Stomach (tissue), 19 donors: ENCODE measurements at places on chromosomes 4 and X. TPM values are rescaled to one million over a fixed set of nuclear protein-coding genes. Genes with fewer than 3 reads are reported as not detected.
A peak's percentile ranks its signal among the peaks of the same experiment; 100 is the strongest.

- H3K27ac ChIP-seq = no peak overlapping the region
- no peaks in the 10 kb centered on the region for H3K27me3 ChIP-seq
- H3K4me1 ChIP-seq = no peaks in the 10 kb centered on the region
- H3K4me3 ChIP-seq = no peak overlapping the region
- no peak for DNase-seq
- H3K36me3 ChIP-seq = no peaks in the 10 kb centered on the region
These were observed 219.9 kb downstream of the CCNG2 start for GRCh38 chr4:77376788-77377460.

GRCh38 chrX:116357329-116357728 lies 79.1 kb upstream of the SLC6A14 start:
- H3K4me1 ChIP-seq = no peaks in the 10 kb centered on the region
- no peaks in the 10 kb centered on the region for H3K27me3 ChIP-seq
- H3K4me3 ChIP-seq = no peak overlapping the region
- H3K36me3 ChIP-seq = no peaks in the 10 kb centered on the region
- DNase-seq = no peak
- no peak overlapping the region for H3K27ac ChIP-seq

DNA sequence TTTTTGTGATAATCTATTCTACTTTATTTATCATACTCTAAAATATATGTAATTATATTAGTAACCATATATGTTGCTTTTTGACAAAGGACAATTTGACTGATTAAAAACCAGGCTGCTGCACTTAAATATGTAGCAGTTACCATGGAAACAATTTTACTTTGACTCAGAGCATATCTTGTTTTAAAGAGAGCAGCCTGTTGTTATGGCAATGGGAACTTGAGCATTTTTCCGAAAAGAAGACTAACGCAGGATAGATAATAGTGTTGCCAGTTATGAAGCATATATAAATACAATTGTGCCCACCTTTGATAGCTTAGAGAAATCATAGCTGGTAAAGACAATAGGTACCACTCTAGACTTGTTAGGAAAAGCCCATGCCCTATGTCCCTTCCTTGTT lies 283.0 kb downstream of the GASK1B start:
- H3K36me3 ChIP-seq = no peaks in the 10 kb centered on the region
- no peak for DNase-seq
- H3K4me1 ChIP-seq = no peaks in the 10 kb centered on the region
- H3K27ac ChIP-seq = no peak overlapping the region
- H3K4me3 ChIP-seq = no peak overlapping the region

DNA sequence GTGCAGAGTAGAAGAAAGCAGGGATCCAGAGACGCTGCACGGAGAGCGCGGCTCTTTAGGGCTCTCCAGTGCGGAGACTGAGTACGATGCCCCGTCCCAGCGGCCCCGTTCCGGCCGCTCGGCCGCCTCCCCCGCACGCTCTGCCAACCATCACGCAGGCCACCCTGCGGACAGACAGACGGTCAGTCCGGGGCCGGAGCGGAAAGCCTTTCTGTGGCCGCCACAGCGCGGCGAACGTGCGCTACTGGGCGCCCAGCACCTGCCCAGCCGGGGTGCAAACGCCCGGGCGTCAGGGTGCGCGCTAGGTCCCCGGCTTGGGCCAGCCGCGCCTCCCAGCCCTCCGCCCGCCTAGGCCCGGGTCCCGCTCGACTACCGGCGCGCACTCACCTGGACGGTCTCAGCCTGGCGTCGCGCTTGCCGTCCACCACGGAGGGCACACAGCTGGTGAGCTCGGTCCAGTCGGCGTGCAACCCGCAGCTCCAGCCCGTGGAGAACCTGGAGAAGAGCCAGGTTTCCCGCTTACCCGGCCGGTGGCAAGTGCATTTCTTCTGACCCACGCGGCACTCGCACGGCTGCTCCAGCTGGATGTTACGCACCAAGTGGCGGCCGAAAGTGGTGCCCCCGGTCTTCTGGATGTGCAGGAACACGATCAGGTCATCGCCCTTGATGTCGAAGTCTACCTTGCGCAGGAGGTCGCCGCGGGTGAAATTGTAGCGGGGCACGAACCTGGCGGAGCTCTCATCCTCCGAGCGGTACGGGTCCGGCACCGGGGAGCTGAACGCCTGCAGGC lies 1.8 kb downstream of the HS6ST2 start:
- no peak overlapping the region for H3K27ac ChIP-seq
- H3K27me3 ChIP-seq = no peaks in the 10 kb centered on the region
- peak overlapping the region; percentile 42 for H3K4me3 ChIP-seq
- no peak for DNase-seq

- H3K27ac ChIP-seq = no peak overlapping the region
- no peak for DNase-seq
- H3K27me3 ChIP-seq = no peaks in the 10 kb centered on the region
- H3K36me3 ChIP-seq = no peaks in the 10 kb centered on the region
These were observed 523.1 kb downstream of the INPP4B start for GRCh38 chr4:142322996-142323395.

DNA sequence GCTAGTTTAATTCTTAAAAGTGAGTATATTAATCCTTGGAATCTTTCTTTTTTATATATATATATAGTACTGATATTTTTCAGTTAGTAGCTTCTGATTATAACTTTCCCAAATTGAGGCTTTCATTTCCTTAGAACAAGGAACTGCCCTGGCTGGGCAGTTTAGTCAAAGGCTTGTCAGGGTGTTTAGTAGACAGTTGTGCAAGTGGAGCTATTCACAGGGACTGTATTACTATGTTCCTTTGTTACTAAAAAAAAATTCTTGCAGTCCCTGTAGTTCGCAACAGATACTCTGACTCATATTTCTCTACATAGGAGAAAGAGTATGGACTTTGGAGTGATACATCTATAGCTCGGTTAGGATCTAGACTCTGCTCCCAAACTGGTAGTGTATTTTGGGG lies 20.8 kb downstream of the USO1 start:
- H3K36me3 ChIP-seq = no peaks in the 10 kb centered on the region
- peak; percentile 23 for DNase-seq
- H3K27me3 ChIP-seq = no peaks in the 10 kb centered on the region
- peaks cover 26% of the 10 kb centered on the region for H3K4me1 ChIP-seq

DNA sequence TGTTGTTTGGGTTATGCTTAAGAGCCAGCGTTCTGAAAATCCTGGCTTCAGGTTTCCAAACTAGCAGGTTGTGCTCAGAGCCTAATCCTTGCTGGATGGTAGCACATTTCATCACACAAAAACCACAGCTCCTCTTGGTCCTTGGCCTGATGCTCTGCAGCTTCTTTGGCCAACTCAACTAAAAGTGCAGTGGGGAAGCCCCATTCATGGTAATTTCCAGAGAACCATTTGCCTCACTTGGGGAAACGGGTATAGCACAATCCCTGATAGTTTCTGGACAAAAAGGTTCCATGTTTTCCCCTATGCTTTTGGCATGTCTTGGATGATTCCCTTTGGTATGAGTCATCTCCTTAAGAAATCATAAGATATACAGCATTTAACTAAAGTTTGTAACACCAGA lies 78.7 kb downstream of the SYNPO2 start:
- H3K27ac ChIP-seq = peak overlapping the region; percentile 76
- no peaks in the 10 kb centered on the region for H3K36me3 ChIP-seq

DNA sequence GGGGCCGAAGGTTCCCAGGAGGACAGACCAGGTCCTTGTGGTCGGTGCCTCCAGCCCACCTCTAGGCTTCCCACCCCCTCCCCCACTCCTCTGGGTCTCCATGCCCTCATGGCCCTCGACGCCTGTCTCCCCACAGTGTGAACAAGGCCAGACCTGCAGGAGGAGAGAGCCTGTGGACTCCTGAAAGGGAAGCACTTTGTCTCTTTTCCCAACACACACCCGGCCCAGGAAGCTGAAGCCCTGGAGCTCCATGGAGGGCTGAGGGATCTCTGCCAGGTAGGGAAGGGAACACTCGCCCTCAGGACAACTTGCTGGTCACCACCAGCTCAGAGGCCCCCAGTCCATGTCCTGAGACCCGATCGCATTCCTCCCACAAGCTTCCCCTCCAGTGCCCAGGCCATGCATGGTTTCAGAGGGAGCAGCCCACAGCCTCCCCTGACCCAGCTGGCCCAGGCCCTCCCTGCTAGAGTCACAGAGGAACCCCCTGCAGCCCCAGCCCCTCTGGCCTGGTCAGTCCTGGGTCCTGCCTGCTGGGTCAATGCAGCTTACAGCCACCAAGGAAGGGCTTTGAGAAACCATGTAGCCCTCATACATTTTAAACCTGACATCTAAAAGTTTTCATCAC lies 60.8 kb downstream of the ABLIM2 start:
- no peaks in the 10 kb centered on the region for H3K36me3 ChIP-seq
- no peaks in the 10 kb centered on the region for H3K27me3 ChIP-seq
- no peak for DNase-seq
- no peak overlapping the region for H3K4me3 ChIP-seq
- no peaks in the 10 kb centered on the region for H3K4me1 ChIP-seq
- H3K27ac ChIP-seq = no peak overlapping the region

DNA sequence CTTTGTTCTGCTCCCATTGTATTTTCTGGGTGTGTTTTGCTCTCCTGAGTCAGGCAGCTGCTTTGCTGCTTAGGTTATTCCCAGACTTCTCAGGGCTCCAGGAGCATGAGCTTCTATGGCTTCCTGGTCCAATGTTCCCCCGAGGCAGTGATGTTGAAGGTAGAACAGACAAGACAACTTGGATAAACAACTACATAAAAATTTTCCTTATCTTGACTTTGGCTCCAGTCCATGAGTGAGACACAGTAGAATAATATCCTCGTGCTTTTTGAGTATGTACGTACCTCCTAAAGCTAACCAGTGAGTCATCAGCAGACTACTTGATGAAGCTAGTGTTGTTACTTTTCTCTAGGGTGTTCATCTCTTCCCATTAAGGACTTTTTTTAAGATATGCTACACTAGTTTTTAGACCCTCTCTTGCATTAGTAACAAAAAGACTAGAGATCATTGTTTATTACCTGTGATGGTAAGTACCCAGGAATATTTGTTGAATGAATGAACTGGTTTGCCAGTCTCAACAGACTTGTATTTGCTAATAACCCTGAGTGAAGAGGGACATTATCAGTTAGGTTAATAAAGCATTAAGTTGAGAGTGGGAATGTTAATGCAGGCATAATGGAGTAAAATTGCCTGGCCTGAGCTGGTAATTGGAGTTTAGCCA lies 131.9 kb downstream of the FHIP1A start:
- DNase-seq = peak; percentile 54
- no peaks in the 10 kb centered on the region for H3K36me3 ChIP-seq
- H3K4me1 ChIP-seq = no peaks in the 10 kb centered on the region

- H3K27ac ChIP-seq = no peak overlapping the region
- H3K4me1 ChIP-seq = no peaks in the 10 kb centered on the region
- no peaks in the 10 kb centered on the region for H3K36me3 ChIP-seq
- no peaks in the 10 kb centered on the region for H3K27me3 ChIP-seq
- peak; percentile 35 for DNase-seq
- no peak overlapping the region for H3K4me3 ChIP-seq
These were observed 105.9 kb upstream of the SLC7A11 start for GRCh38 chr4:138348055-138348454.

DNA sequence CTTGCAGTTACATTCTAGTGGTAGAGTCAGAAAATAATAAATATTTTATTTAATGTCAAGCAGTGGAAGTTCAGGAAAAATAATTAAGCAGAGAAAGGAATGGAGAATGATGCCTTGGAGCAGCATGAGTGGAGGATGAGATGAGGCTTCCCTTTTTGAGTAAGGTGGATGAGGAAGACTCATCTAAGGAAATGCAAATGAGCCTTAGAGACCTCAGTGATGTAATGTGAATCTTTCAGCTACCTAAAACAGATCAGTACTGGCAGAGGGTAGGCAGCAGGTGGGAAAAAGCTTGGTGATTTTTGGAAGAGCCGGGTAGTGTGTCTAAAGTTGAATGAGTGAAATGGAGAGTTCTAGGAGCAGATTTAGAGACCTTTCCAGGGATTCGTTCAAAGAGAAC lies 118.2 kb downstream of the GRID2 start:
- no peak overlapping the region for H3K27ac ChIP-seq
- no peak overlapping the region for H3K4me3 ChIP-seq
- no peaks in the 10 kb centered on the region for H3K27me3 ChIP-seq
- H3K36me3 ChIP-seq = no peaks in the 10 kb centered on the region
- no peaks in the 10 kb centered on the region for H3K4me1 ChIP-seq

DNA sequence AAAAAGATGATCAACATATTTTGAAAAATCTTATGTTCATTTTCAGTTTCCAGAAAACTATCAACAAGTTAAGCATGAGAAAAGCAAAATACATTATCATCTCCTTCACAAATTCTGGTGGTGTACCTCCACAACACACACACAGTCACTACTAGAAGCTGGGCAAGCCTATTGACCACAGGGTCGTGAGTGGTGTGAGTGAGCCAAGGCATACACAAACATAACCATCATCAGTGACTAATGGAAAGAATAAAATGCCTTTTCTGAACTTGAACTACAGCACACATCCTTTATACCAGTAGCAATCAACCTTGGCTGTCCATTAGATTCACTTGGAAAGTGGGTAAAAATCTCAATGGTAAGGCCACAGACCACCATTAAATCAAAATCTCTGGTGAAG lies 180.2 kb downstream of the FAM47B start:
- H3K4me3 ChIP-seq = no peak overlapping the region
- no peak for DNase-seq
- no peaks in the 10 kb centered on the region for H3K27me3 ChIP-seq
- H3K4me1 ChIP-seq = no peaks in the 10 kb centered on the region
- no peak overlapping the region for H3K27ac ChIP-seq

GRCh38 chr4:85423431-85423830 lies 51.5 kb upstream of the ARHGAP24 start:
- H3K4me3 ChIP-seq = no peak overlapping the region
- no peaks in the 10 kb centered on the region for H3K36me3 ChIP-seq
- H3K4me1 ChIP-seq = no peaks in the 10 kb centered on the region
- DNase-seq = no peak
- H3K27me3 ChIP-seq = no peaks in the 10 kb centered on the region

DNA sequence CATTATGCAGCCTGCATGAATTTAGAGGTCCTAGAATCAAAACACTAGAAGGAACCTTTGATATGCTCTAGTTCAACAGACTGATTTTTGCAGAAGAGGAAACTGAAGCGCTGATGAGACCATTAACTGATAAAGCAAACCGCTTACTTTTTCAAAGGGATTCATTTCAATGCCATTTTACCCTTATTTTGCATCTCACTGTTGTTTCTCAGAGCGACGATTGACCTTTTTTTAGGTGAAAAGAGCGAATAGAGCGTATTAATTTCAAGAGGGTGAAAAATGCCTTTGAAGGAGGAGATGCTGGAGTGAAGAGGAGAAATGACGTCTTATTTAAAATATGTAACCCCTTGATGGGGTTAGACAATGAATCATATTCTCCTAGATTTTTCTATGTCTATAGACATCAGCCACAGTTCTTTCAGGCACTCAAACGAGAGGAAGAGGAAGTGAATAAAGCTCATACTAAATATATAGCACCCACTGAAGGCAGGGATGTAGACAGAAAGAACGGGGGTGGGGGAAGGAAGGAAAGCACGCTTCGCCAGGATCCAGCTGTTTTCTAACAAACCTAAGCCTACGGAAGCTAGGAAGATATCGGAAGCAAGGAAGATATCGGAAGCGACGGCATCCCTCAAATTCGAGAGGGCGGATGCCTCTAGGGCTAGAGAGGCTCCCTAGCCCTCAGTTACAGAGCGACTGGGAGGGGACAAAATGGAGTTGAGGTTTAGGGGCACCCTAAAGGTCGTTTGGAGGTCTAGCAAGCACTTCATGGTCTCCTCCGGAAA lies 848 bp downstream of the ACSL4 start:
- H3K27me3 ChIP-seq = no peaks in the 10 kb centered on the region
- H3K36me3 ChIP-seq = no peaks in the 10 kb centered on the region
- H3K4me1 ChIP-seq = no peaks in the 10 kb centered on the region
- peak overlapping the region; percentile 62 for H3K4me3 ChIP-seq

Gene IL2
- not detected for total RNA-seq

Gene MAP9
- 2.3 TPM for total RNA-seq

Gene ING2
- total RNA-seq = 0.45 TPM

Gene PDGFRA
- total RNA-seq = 60.1 TPM

Gene ZNF674
- total RNA-seq = 2.9 TPM

Gene NLGN3
- total RNA-seq = 0.92 TPM

Gene VSIG1
- total RNA-seq = 402 TPM

Gene LRIT3
- total RNA-seq = not detected

Gene NAP1L3
- total RNA-seq = 3.9 TPM
